ENCODE measurements at places on chromosomes 3 and 15.

DNA sequence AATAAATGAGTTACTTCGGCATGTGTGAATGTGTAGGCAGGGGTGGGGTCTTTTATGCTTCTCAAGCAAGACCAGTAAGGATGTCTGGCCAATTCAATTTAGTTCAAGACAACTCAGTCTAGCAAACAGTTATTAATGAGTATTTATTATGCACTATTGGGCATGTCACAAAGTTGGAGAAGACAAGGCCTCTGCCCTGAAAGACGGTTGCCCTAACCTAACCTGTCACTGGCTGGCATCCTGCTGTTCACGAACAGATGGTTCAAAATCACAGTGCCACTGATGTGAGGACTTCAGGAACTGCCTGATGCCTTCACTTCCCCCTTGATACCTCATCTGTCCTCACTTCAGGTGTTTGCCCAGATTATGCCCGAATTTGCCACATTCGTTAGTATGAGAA lies 217.8 kb downstream of the SOX2 start:
- no peaks in the 10 kb centered on the region for H3K36me3 ChIP-seq
- H3K27me3 ChIP-seq: no peaks in the 10 kb centered on the region
- H3K27ac ChIP-seq: no peak overlapping the region
- no peaks in the 10 kb centered on the region for H3K4me1 ChIP-seq
- no peak for DNase-seq

DNA sequence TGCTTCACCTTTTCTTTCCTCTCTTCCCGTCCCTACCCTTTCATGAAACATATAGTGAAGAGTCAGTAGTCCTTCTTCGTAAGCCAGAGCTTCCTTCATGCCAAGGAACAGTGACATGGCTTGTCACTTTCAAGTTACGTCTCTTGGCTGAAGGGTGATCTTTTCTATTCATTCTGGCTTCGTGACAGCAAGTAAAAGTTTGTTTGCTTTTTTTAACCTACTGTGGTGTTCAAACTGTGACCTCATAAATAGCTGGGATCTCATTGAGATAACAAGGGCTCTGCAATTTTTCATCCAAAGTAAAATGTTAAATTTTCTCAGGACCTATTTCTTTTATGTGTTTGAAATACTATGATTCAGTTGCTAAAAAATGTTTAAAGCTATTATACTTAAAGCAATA lies 10.5 kb downstream of the CDIN1 start:
- DNase-seq: no peak
- H3K4me1 ChIP-seq: peaks cover 16% of the 10 kb centered on the region
- peaks cover 14% of the 10 kb centered on the region for H3K36me3 ChIP-seq
- H3K27ac ChIP-seq: no peak overlapping the region
- H3K27me3 ChIP-seq: no peaks in the 10 kb centered on the region

- H3K4me1 ChIP-seq: no peaks in the 10 kb centered on the region
- H3K27ac ChIP-seq: no peak overlapping the region
- H3K4me3 ChIP-seq: no peak overlapping the region
- H3K36me3 ChIP-seq: no peaks in the 10 kb centered on the region
Measured at GRCh38 chr3:30501526-30501925, 104.9 kb upstream of the TGFBR2 start.

- no peaks in the 10 kb centered on the region for H3K36me3 ChIP-seq
- H3K4me1 ChIP-seq: peaks cover 32% of the 10 kb centered on the region
- peak; percentile 43 for DNase-seq
- peak within 1 kb of the TSS; percentile 64 for H3K27ac ChIP-seq
- peak within 1 kb of the TSS; percentile 72 for H3K4me3 ChIP-seq
Measured at GRCh38 chr15:51622604-51623370, at the start of gene DMXL2. DMXL2 (minus strand) TSS chr15:51622771; CDS start chr15:51622545, 226 bp downstream.

- H3K4me1 ChIP-seq: no peaks in the 10 kb centered on the region
- no peaks in the 10 kb centered on the region for H3K36me3 ChIP-seq
- no peak overlapping the region for H3K4me3 ChIP-seq
- no peaks in the 10 kb centered on the region for H3K27me3 ChIP-seq
- H3K27ac ChIP-seq: no peak overlapping the region
Measured at GRCh38 chr15:101207867-101208288, 44.0 kb downstream of the CHSY1 start.

- no peaks in the 10 kb centered on the region for H3K4me1 ChIP-seq
- H3K4me3 ChIP-seq: no peak overlapping the region
- DNase-seq: no peak
- no peak overlapping the region for H3K27ac ChIP-seq
Measured at GRCh38 chr3:143914257-143914656, 57.4 kb upstream of the DIPK2A start.

DNA sequence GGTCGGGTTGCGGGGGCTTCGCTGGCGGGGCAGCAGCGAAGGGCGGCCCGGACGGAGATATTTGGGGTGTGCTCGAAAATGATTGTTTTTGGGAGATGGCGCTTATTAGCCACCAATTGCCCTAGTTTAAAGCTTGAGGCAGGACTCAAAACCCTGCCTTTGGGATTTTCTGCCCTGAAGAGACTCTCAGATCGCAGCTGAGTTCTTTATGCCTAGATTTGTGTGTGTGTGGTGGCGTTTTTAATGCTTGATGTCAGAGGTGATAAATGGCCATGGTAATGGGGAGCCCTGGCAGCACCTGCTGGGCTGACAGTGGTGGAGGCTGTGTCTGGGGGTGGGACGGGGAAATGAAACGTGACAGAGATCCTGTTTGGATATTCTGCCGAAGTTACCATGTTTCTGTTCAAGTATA lies 604 bp downstream of the KCTD6 start:
- no peak overlapping the region for H3K27ac ChIP-seq
- no peaks in the 10 kb centered on the region for H3K36me3 ChIP-seq
- no peaks in the 10 kb centered on the region for H3K27me3 ChIP-seq
- DNase-seq: peak; percentile 12

DNA sequence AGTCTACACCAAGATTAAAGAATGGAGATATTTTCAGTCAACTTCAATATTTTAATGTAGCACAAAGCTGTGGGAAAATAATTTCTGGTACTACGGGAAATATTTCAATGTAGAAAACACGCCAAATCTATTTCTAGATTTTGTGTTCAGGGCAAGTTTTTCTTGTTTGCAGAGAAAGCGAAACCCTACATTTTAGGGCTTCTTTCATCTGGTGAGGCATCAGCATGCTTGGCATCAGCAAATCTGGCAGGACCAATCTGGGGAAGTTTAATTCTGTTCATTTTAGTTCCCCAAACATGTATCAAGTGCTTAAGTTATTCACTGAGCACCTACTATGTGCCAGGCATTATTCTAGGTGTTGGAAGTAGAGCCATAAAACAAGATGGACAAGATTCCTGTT lies 30.3 kb downstream of the CLRN1 start:
- no peaks in the 10 kb centered on the region for H3K36me3 ChIP-seq
- no peaks in the 10 kb centered on the region for H3K27me3 ChIP-seq
- no peak for DNase-seq
- H3K4me3 ChIP-seq: no peak overlapping the region
